ENCODE measurements at places on chromosomes 11 and 22. TPM values are rescaled to one million over a fixed set of nuclear protein-coding genes. Genes with fewer than 3 reads are reported as not detected.
A peak's percentile ranks its signal among the peaks of the same experiment; 100 is the strongest.

DNA sequence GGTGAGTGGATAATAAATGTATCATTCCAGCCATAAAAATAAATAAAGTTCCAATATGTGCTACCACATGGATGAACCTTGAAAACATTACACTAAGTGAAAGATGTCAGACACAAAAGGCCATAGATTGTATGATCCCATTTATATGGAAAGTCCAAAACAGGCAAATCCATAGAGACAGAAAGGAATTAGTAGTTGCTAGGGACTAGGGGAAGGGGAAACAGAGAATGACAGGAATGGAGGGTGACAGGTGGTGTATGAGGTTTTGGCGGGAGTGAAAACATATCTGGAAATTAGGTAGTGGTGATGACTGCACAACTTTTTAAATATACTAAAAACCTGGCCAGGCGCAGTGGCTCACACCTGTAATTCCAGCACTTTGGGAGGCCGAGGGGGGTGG lies 15.2 kb upstream of the CARD10 start:
- no peak for DNase-seq

GRCh38 chr22:48677621-48678020 lies 1150.1 kb downstream of the BRD1 start:
- DNase-seq, result no peak

DNA sequence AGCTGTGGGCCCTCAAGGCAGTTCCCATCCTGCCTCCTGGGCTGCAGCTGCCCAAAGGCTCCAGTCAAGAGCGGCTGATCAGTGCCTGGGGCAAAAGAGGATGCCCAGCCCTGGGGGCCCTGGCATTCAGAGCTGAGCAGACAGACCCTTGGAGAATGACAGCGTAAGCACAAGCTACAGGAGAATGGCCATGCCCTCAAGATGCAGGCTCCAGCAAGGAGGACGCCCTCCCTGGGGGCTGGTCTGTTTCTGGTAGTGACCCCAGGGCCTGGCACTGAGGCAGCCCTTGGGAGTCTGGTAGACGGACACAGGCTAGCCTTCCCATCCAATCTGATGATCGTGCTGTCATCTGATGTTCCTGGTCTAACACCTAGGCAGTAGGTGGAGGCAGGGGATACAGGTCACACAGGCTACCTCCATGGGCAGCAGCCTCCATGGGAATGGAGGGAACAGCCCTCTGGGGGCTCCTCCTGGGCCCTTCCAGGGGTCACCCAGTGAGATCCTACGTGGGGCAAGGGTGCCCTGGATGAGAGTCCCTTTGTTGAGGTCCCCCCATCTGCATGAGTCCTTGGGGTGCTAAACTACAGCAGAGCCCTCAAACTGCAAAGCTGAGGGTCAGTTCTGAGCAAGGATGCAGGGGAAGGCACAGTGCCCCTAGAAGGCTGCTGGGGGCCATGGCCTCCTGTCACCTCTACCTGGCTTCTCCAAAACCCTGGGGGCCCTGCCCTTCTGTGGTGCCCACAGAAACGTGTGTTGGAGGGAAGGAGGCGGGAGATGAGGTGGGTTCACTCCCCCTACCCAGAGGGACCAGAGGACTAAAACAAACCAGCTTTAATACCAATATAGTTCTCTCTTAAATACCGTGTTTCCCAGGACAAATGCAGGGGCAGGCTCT lies 10.2 kb upstream of the SF1 start:
- DNase-seq, result no peak

DNA sequence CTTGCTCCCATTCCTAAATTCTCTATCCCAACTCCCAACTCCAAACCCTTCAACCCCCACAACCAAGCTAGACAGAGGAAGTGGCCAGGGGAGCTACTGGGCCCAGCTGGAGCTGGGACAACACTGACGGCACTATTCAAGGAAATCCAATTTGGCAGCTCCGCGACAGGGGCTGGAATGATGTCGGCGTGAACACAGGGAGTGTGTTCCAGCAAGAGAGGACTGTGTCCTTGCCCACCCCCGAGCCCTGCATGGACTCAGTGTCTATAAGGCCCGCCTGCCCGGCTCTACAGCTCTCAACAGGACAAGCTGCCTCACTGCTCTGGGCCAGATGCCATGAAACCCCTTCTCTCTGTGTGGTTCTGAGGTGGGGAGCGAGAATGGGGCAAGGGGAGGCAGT lies 11.3 kb downstream of the PCSK7 start:
- no peak for DNase-seq

Gene USP2
- total RNA-seq, result 1.0 TPM

GRCh38 chr22:38074181-38075104 lies 9.5 kb downstream of the SLC16A8 start:
- DNase-seq, result no peak

DNA sequence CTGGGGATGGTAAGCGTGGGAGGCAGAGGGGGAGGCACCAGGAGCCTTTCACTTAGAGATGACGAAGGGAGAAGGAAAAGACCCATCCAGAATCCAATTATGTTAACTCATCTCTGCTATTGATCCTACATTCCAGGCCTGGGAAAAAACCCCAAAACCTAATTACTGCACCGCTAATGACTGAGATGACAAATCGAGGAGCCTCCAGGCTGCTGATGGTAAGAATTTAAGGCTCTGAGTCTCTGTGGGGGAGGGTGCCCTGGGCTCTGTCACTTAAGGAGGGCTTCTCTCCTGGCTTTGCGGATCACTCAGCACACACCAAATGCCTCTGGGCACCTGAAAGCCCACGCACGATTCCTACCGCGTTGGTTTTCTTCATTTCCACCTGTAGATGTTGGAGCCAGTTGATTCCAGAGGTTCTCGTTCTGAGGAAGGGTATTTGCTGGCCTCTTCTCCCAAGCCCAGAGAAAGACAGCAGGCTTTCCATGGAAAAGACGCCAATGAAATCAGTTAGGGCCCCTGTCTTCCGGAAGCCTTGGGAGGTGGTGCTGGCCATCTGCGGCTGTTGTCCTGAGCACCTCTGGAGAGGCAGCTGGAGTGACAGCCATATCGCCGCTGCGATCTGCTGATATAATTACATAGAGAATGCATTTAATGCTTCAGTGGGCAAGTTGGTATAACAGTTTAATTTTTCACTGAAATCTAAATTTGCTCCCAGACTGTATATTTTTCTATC lies 751.2 kb downstream of the BRD1 start:
- no peak for DNase-seq

DNA sequence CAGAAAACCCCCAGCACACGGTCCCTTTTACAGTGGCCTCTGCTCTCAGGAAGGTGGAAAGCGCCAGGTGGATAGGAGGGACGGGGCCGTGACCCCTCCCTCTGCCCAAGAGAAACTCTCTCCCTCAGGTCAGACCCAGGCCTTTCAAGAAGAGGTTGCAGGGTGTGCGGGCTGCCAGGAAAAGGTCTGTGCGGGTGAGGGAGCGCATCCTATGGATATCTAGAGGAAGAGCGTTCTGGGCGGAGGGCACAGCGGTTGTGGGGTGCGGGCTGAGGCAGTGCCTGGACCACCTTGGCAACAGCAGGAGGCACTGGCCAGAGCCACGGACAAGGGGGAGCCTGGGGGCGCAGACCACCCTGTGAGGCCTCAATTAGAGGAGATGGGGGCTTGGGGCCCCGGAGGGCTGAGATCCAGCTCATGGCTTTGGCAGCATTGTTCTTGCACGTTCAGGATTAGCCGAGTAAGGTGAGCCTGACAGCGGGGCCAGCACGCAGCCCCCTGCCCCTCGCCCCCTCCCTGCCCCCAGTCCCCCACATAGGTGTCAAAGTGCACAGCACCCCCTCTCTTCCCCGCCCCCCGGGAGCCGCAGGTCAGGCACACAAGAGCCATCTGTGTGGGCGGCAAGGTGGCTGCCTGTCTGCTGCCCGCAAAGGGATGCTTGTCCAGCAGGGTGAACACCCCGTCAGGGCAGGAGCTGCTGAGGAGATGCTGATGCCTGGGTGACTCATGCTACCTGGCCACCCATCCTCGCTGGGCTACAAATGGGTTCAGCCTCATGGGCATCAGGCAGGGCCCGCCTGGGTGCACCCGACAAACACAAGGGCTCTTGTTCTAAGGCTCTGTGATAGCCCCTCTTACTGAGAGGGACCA lies 92.8 kb upstream of the KCNQ1OT1 start:
- no peak for DNase-seq

- DNase-seq, result no peak
Measured at GRCh38 chr11:76663486-76663810, 7.1 kb downstream of the LRRC32 start.

GRCh38 chr22:43000441-43001175 lies 14.3 kb downstream of the PACSIN2 start:
- no peak for DNase-seq

DNA sequence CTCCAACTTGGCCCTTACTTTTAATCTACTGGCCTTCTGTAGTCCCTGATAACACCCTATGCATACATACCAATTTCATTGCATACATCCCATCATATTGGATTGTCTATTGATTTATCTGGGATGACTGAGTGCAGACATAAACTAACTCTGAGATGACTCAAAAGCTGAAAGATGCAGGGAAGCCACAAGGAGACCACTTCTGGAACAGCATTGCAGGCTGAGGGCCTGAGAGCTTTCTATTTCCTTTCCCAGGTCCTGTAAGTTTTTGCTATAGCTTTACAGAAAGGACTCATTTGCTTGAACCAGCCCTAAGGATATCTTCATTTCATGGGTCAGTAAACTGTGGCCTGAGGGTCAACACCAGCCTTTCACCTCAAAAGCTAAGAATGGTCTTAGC lies 15.1 kb upstream of the SPON1 start:
- DNase-seq, result no peak

Gene DNHD1
- total RNA-seq, result 27.5 TPM

Gene GAS2L1
- 3.0 TPM for total RNA-seq

DNA sequence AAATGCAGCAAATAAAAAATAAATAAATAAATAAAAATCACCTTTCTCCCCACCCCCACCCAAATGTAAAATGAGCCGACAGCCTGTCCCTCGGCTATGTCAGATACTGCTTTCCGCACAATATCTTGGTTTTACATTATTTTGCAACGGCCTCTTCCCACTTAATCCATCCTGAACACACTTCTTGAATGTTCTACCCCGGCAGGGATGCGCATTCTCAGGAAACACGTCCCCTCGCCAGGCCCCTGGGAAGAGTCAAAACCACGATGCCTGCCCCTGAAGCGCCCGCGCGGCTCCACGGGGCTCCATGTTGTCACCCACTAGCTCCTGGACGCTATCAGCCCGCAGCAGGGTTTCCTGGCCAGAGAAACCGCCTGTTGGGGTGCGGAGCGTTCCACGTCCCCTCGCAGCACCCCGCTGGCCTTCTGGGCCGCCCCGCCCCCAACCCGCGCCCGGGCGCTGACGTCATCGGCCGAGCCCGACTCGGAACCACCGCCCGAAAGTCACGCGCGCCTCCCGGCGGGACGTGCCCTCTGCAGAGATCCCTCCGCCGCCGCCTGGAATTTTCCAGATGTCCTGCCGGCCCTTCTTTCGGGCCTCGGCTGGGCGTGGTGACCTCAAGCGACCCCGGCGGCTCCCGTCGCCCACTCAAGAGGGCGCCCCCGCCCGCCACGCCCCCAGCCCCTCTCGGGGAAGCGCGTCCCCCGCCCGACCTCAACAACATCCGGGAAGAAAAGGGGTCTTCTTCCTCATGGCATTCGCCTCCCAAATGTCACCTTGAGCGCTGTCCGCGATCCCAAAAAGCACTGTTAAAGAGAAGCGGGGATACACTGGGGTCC lies 585 bp upstream of the NEAT1 start:
- DNase-seq, result peak; percentile 93

- DNase-seq, result no peak
Measured at GRCh38 chr11:7604331-7604955, 68.9 kb downstream of the CYB5R2 start.

- DNase-seq, result no peak
Measured at GRCh38 chr22:38756711-38757463, 1.1 kb upstream of the SUN2 start.
